ENCODE measurements at places on chromosomes 1 and 21. TPM values are rescaled to one million over a fixed set of nuclear protein-coding genes. Genes with fewer than 3 reads are reported as not detected.

- ATAC-seq, result no peak
Observed at GRCh38 chr1:233443040-233443760, 115.7 kb downstream of the MAP3K21 start.

DNA sequence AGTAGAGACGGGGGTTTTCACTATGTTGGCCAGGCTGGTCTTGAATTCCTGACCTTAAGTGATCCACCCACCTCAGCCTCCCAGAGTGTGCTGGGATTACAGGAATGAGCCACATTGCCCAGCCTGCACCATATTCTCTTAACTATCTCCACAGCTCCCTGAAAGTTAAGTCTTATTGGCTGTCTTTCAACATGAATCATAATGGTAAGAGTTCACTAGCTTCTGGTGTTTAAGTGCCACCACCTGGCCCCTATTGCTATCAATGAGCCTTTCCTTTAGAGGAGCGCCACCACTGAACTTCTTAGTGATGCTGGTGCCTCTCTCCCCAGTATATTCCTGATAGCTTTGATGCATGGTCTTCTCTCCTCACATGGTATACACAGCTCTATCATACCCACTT lies 15.7 kb downstream of the ZFYVE9 start:
- ATAC-seq, result no peak

RPS8 gene
- total RNA-seq, result 2,475 TPM

DNA sequence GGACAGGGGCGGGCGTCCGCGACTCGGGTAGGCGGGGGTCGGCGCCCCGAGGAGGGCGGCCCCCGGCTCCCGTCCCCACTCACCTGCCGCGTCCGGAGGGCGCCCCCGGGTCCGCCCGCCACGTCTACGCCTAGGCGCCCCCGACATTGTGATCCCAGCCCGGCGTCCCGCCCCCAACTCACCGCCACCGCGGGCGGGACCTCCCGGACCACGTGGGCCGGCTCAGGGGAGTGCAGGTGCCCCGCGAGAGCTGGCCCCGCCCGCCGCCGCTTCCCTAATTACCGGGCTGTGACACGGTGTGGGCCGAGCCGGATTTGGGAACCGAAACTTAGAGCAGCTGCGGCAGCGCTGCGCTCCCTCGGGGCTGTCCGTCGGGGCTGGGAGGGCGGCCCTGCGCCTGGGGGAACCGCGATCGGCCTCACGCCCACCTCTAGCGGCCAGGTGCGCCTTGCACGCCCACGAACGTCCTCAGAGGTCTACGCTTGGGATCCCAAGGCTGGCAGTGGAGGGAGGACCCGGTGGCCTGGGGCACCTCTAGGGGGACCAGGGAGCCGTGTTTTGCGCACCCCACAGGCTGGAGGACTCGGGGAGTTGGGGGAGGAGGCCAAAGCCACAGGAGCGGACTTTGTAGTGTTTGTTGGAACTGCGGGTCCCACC lies 521 bp upstream of the NADK start:
- ATAC-seq, result peak; percentile 69

OPRD1 gene
- total RNA-seq, result not detected

GRCh38 chr1:159843459-159843858 lies 16.8 kb downstream of the SLAMF8 start:
- ATAC-seq, result no peak

DNA sequence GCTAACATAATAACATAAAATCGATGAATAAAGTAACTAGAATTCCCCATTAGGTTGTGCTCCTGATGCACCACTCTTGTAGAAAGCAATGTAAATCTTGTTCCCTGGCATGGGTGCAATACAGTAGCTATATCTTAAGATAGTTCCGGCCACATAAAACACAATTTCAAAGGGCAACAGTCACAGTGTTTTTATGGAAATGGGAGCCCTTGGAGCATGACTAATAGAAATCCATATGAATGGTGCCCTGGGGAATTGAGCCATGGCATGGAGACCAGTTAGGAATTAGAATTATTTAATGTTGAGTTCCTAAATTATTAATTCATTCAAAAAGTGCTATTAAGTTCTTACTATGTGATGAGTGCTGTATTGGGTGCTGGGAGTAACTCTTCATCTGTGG lies 118.7 kb downstream of the KCNK2 start:
- ATAC-seq, result no peak

DNA sequence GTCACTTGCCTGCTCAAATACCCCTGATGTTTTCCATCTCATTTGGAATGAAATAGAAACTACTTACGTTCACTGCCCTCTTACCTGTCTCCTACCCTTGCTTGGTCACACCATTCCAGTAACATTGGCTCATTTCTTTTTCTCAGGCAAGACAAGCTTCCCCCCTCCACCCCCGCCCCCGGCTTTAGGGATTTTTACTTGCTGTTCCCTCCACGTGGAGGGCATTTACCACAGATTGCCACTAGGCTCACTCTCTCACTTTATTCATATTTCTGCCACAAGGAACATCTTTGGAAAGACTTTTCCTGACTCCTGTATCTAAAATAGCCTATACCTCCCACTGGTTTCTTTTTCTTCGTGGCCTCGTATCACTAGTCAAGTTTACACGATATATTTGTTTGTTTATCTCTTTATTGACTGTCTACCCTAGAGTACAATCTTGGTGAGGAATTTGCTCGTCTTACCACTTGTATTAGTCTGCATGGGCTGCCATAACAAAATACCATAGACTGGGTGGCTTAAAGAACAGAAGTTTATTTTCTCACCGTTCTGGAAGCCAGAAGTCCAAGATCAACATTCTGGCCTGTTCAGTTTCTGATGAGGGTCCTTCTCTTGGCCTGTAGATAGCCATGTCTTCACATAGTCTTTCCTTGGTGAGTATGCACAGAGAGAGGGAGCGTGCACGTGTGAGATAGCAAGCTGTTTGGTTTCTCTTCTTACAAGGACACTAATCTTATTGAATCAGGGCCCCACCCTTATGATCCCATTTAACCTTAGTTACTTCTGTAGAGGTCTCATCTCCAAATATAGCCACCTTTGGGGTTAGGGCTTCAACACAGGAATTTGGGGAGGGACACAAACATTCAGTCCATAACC lies 126.2 kb downstream of the NRDC start:
- ATAC-seq, result no peak

DNA sequence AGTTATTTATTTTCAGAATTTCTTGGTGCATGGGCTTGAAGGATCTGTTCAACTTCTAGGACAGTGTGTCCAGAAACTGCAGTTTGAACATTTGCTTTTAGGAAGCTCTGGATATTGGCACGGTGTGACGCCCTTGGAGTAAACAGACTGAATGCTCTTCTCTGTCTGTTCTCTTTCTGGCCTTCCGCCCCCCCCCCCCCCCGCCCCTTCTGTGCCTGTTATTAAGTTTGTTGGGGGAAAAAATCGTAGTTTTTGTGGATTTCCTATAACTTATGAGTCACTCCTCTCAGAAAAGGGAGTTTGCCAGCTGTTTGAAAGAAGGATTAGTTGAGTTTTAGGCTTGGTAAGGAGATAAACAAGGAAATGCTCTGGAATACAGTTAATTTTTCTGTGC lies 1.2 kb downstream of the KCTD3 start:
- ATAC-seq, result no peak

HSD11B1 gene
- 9.7 TPM for total RNA-seq

BCL2L15 gene
- total RNA-seq, result 4.4 TPM

B3GALT5 gene
- not detected for total RNA-seq

FCER1G gene
- 1.1 TPM for total RNA-seq

- no peak for ATAC-seq
Observed at GRCh38 chr1:98054786-98055185, 134.0 kb upstream of the DPYD start.

DNA sequence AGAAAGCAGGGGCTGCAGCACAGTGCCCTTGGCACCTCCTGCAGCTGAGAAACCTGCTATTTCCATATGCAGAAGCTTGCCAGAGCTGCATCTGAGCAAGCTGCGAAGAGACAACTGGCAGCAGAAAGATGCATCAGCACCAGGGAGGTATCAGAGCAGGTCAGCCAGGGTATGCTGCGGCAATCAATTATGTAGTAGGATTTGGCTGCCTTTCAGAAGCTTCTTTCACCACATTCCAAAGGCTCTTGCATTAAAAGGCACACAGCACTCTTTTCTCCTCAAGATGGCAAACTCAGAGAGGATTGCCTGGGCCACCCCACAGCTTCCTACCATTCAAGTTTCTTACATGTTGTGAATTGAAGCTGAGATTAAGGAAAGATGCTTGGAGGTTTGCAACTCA lies 47.6 kb upstream of the RAP1A start:
- ATAC-seq, result no peak

- ATAC-seq, result no peak
Observed at GRCh38 chr21:37276377-37276776, 9.2 kb upstream of the VPS26C start.

ZNF648 gene
- total RNA-seq, result 0.21 TPM

- ATAC-seq, result no peak
Observed at GRCh38 chr1:196178083-196178635, 430.1 kb downstream of the KCNT2 start.

DNA sequence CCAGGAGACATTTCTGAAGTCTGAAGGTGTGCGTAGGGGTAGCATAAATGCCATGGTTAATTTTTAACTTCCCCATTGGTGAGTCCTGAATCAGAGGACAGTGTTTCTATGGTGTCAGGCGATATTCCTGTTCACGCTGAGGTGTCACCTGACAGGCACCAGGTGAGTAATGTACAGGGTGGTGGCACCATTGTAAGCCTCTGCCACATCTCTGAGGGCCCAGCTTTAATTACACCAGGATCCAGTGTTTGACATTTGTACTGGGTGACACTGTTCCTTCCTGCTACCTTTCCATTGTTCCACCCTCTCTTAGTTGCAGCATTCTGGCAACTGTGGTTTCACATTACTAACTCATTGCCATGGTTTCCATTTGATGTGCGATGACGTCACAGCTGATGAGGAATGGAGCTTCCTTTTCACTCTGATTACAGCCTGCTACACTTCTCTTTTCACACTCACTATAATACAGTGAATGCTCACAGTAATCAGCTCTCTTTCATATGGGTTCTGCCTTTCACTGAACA lies 40.6 kb upstream of the MARK1 start:
- peak; percentile 82 for ATAC-seq
